ENCODE measurements at places on chromosomes 5 and 9.
A peak's percentile ranks its signal among the peaks of the same experiment; 100 is the strongest.

DNA sequence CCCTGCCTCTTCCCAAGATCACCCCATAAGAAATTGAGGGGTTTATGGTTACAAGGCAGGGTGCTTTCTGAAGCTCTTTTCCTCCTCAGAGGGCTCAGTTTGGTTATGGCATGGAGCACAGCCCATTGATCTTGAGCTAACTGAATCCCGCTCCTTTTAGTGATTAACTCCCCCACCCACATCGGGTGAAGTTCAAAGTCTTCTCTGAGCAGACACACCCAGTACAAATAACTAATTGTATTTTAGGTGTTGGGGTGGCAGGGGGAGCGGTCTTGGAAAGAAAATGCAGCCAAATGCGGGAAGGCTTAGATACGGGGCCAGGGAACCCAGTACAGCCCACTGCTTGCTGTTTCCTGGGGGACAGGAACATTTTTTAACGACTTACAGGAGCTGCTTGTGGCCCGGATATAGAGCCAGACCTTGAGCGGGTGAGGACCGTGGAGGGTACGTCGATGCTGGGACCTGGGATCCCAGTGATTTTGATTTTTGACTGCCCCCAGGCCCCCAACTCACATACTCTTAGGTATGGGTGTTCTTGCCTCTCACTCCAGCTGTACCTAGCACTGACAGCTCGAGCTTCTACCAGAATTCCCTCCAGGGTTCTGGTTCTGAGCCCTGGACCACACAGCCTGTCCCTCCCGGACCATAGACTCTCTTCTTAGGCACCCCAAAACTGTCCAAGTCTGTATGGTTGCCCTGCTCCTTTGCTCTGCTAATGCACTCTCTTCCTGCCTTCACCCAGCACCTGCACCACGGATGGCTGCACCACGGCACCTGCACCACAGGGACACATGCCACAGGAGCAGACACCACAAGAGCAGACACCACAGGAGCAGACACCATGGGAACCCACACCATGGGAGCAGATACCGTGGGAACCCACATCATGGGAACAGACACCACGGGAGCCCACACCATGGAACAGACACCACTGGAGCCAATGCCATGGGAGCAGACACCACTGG is 18.3 kb upstream of the RXRA start:
- H3K36me3 ChIP-seq, result no peaks in the 10 kb centered on the region
- H3K27ac ChIP-seq, result no peak overlapping the region
- no peak for DNase-seq
- H3K27me3 ChIP-seq, result peaks cover 6% of the 10 kb centered on the region
- no peaks in the 10 kb centered on the region for H3K4me1 ChIP-seq

DNA sequence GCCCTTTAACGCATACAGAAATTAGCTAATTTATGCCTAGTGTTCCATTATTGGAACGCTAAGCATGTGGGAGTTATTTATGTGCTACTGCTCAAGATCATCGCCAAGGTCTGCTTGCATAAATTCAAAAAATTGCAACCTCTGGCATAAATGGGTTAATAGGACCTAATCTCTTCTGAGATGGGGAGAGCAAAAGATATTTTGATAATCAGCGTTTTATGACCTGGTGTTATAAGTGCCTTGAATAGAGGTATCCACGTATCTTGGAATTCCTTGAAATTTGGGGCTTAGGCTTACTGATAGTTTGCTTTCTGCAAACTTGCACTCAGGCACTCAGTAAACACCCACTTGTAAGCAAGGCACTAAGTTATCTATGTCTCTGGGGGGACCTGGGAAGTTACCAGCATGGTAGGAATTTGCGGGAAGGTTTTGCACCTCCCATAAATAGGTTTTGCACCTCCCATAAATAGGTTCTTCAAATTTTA is 1.8 kb downstream of the SUB1 start:
- peaks cover 39% of the 10 kb centered on the region for H3K4me1 ChIP-seq
- H3K27me3 ChIP-seq, result no peaks in the 10 kb centered on the region
- H3K36me3 ChIP-seq, result peaks cover 14% of the 10 kb centered on the region
- no peak overlapping the region for H3K27ac ChIP-seq
- no peak for DNase-seq

DNA sequence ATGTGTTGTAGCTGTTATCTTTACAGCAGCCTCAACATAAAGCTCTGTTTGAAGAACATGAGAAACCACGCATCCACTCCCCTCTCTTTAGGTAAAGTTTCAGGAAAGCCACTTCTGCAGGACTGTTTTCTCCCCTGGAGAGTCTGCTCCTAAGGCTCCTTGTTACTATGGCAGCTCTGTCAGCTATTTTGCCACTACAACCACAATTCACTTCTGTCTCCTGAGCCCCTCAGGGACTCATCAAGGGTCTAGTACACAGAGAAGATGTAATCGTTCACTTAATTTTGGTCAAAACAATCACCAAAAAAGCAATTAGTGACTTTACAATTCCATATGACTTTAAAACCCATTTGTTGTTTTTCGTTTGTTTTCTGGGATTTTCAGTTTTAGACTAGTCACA is 157.7 kb downstream of the FBN2 start:
- no peak for DNase-seq
- no peaks in the 10 kb centered on the region for H3K27me3 ChIP-seq
- no peak overlapping the region for H3K4me3 ChIP-seq
- H3K36me3 ChIP-seq, result no peaks in the 10 kb centered on the region
- no peaks in the 10 kb centered on the region for H3K4me1 ChIP-seq
- no peak overlapping the region for H3K27ac ChIP-seq

- no peaks in the 10 kb centered on the region for H3K36me3 ChIP-seq
- no peaks in the 10 kb centered on the region for H3K27me3 ChIP-seq
Observed at GRCh38 chr5:124920909-124921666, 174.6 kb upstream of the ZNF608 start.

GRCh38 chr9:91043811-91044175 is 242.2 kb downstream of the SYK start:
- H3K27me3 ChIP-seq, result peaks cover 19% of the 10 kb centered on the region
- no peaks in the 10 kb centered on the region for H3K36me3 ChIP-seq
- DNase-seq, result no peak
- no peak overlapping the region for H3K27ac ChIP-seq
- peaks cover 5% of the 10 kb centered on the region for H3K4me1 ChIP-seq

GRCh38 chr5:52491071-52491787 is 296.5 kb upstream of the ITGA1 start:
- no peaks in the 10 kb centered on the region for H3K36me3 ChIP-seq
- no peaks in the 10 kb centered on the region for H3K4me1 ChIP-seq

- no peak for DNase-seq
- H3K4me3 ChIP-seq, result no peak overlapping the region
Observed at GRCh38 chr9:529731-530130, 311.8 kb upstream of the DMRT1 start.

- no peaks in the 10 kb centered on the region for H3K36me3 ChIP-seq
- peaks cover 27% of the 10 kb centered on the region for H3K4me1 ChIP-seq
- peak overlapping the region; percentile 93 for H3K27ac ChIP-seq
- H3K27me3 ChIP-seq, result no peaks in the 10 kb centered on the region
- peak overlapping the region; percentile 47 for H3K4me3 ChIP-seq
Observed at GRCh38 chr5:125005266-125005665, 258.8 kb upstream of the ZNF608 start.

GRCh38 chr5:88452820-88453219 is 184.2 kb upstream of the TMEM161B start:
- no peak overlapping the region for H3K4me3 ChIP-seq
- no peak overlapping the region for H3K27ac ChIP-seq
- no peaks in the 10 kb centered on the region for H3K4me1 ChIP-seq
- H3K36me3 ChIP-seq, result no peaks in the 10 kb centered on the region
- H3K27me3 ChIP-seq, result no peaks in the 10 kb centered on the region

- no peaks in the 10 kb centered on the region for H3K4me1 ChIP-seq
- H3K4me3 ChIP-seq, result no peak overlapping the region
- H3K36me3 ChIP-seq, result no peaks in the 10 kb centered on the region
- no peak for DNase-seq
- no peak overlapping the region for H3K27ac ChIP-seq
- no peaks in the 10 kb centered on the region for H3K27me3 ChIP-seq
Observed at GRCh38 chr5:27009540-27009915, 28.9 kb downstream of the CDH9 start.

DNA sequence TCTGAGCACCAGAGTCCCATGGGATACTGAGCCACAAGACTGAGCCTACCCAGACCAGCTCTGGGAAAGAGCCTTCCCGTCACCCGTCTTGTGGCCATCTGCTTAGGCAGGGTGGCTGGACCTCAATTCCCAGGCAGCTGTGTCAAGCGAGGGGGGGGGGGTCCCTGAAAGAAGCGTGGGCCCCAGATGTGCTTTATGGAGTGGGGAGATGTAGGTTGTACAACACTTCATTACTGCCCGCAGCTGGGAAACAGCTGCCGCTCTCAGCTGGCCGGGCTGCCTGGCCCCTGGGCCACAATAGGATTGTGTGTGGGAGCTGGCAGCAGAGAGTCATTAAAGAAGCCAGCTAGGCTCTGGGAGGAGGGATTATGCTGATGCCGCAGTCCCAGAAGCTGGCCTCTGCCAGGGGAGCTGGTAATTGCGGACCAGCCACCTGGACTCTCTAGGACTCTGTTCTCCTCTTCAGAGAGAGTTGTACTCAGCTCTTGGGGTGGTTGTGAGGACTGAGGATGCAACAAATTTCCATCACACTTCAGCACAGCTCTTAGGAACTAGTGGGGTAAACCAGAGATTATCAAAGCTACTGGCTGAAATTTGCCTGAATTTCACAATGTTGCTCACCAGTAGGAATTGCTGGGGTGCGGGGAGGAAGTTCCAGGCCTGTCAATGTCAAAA is 145.4 kb downstream of the GADD45G start:
- DNase-seq, result no peak
- peaks cover 3% of the 10 kb centered on the region for H3K27me3 ChIP-seq
- no peak overlapping the region for H3K27ac ChIP-seq
- no peaks in the 10 kb centered on the region for H3K36me3 ChIP-seq
- no peak overlapping the region for H3K4me3 ChIP-seq
- H3K4me1 ChIP-seq, result peaks cover 10% of the 10 kb centered on the region

- H3K27ac ChIP-seq, result no peak overlapping the region
- H3K27me3 ChIP-seq, result peaks cover 19% of the 10 kb centered on the region
- no peak for DNase-seq
- no peaks in the 10 kb centered on the region for H3K4me1 ChIP-seq
Observed at GRCh38 chr9:34744295-34745221, 34.6 kb upstream of the CCL21 start.

DNA sequence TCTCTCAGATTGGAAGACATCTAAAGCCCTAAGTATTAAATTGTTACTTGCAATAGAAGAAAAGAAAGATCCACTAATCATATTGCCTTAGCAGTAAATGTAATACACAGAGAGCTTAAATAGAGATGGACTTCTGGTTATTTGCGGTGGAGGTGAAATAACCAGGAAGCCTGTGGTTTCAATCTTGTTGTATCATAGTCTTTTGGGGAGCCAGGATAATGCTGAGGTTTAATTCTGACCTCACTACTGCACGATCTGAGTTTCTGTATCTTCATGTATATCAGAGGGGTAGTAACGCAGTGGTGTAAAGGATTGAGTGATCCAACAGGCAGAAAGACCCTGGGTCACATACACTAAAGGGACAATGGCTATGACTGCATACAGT is 71.7 kb downstream of the ANKRD55 start:
- no peak for DNase-seq
- no peak overlapping the region for H3K4me3 ChIP-seq
- H3K27me3 ChIP-seq, result peaks cover 8% of the 10 kb centered on the region
- H3K27ac ChIP-seq, result no peak overlapping the region
- no peaks in the 10 kb centered on the region for H3K36me3 ChIP-seq

- H3K27me3 ChIP-seq, result peaks cover 21% of the 10 kb centered on the region
- H3K4me1 ChIP-seq, result no peaks in the 10 kb centered on the region
- H3K27ac ChIP-seq, result no peak overlapping the region
- H3K36me3 ChIP-seq, result no peaks in the 10 kb centered on the region
- no peak overlapping the region for H3K4me3 ChIP-seq
Observed at GRCh38 chr9:124054582-124055227, 43.1 kb downstream of the LHX2 start.

DNA sequence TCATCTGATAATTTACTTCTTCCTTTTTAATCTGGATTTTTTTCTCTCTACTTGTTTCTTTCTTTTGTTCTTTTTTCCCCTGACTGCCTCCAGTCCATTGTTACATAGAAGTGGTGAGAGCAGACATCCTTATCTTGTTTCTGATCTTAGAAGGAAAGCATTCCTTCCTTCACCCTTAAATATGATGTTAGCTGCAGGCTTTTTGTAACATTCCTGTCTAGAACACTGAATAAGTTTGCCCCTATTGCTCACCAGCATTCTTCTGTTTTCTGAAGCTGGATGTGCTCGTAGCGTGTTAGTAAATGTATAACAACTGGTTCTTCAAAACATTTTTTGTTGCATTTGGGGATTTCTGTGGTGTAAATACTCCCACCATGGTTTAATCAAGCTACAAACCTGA is 136.7 kb upstream of the NFIL3 start:
- no peak overlapping the region for H3K27ac ChIP-seq
- no peak overlapping the region for H3K4me3 ChIP-seq
- peaks cover 11% of the 10 kb centered on the region for H3K27me3 ChIP-seq
- no peaks in the 10 kb centered on the region for H3K36me3 ChIP-seq
- no peak for DNase-seq

DNA sequence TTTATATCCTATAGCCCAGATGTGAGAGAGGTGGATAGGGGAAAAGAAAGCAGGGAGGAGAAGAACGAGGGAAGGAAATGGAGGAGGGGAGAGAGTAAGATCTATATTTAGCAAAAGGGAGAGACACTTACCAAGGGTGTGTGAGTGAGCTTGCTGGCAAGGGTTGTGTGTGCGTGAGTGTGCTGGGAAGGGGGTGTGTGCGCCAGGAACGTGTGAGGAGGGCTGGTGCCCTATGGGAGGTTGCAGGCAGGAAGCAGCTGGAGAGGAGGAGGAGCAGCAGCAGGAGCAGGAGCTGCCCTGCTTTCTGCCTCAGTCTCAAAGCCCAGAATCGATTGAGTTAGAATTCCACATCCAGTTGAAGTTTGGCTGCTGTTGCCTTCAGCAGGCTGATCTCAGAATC is 148.3 kb upstream of the RUSC2 start:
- H3K27me3 ChIP-seq, result peaks cover 16% of the 10 kb centered on the region
- no peak overlapping the region for H3K4me3 ChIP-seq
- no peak for DNase-seq
- peaks cover 6% of the 10 kb centered on the region for H3K4me1 ChIP-seq
- no peak overlapping the region for H3K27ac ChIP-seq

Measured in memory B cell (primary cell).